ENCODE measurements at places on chromosomes 2 and 18.

- DNase-seq, result no peak
These were observed 13.2 kb downstream of the SERPINE2 start for GRCh38 chr2:224025874-224026273.

DNA sequence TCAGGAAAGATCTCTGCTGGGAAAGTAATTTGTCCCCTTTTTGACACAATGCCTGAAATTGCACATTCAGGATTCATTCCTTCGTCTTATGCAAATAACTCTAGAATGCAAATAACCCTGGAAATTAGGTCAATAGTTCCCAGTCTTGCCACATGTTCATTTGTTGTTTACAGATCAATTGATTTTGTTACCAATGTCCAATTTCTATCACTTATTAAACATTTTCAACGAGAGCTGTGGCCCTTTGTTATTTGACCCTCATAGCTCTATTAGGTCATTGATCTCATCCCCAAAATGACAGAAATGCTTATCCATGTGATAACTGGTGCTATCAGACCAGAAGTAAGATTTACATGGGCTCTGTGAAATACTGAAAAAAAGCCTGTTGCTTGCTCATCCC, 275.3 kb upstream of the REG3G start:
- DNase-seq, result no peak

- no peak for DNase-seq
These were observed 26.0 kb upstream of the ANXA4 start for GRCh38 chr2:69715964-69716363.

DNA sequence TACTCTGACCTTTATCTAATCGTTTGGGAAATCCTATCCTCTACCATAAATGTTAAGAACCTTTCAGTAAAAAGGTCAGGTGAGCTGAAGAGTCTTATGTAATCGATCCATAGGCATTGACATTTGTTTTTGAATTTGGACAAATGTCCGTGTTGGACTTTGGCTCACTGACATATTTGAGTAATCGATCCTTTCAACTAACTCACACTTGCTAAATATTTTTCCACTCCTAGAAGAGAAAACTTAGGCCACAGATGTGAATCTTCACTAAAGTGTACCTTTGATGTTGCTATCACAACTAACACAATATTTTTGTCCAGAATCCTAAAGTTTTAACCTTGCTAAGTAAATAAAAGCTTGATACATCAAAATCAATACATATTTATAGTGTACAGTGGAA, 89.5 kb downstream of the CCDC102B start:
- DNase-seq, result no peak

DNA sequence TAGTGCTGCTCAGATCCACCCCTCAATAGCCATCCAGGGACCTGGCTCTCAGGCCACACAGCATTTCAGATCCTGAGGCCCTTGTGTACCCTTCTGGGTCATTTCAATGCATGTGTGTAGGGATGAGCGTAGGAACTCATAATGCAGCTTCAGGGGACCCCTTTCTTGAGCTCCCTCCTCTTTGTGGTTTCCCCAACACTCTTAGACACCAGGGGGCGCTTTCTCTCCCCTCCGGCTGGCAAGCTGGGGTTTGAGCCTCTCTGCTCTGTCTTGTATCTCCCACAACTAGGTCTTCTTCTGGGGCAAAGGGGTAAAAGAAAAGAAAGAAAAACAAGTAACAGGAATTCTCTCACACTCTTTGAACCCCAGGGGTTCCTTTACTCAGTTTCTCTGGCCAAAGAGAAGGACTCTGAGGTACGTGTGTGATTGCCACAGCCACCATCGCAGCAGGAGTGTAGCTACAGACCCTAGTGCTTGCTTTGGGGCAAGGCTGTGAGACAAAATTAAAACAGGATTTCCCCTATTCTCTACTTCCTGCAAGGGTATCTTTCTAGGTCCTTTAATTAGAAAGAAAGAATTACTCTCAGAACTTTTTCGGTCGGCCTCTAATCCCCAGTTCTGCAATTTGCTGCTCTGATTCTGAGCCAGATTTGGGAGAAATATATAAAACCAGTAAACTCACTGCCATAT, 38.0 kb downstream of the CABYR start:
- peak; percentile 44 for DNase-seq

DNA sequence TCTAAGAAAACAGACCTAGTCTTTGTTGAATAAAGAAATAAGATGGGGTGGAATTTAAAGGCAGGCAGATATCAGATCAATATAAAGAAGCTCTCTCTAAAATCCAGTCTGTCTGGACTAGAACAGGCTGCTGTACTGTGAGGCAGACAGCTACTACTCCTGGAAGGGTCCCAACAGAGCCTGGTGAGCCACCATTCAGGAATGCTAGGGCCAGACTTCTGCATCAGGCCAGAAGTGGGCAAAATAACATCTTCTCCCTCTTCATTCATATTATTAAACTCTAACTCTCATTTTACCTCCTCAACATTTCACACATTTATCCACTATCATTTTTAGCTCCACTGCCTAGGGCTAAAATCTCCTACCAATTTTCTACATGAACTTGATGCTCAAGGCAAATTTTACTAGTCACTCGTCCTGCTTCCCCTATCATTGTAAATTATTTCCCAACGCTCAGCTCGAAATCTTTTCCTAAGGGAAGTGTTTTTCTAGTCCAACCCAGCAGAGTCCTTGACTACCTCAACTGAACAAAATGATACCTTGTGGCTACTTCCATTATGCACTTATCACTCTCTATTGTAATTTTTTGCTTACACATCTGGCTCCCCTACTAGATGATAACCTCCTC, 45.2 kb upstream of the GLS start:
- DNase-seq, result peak; percentile 49

- DNase-seq, result no peak
These were observed 5.4 kb upstream of the FAM124B start for GRCh38 chr2:224407241-224407701.

DNA sequence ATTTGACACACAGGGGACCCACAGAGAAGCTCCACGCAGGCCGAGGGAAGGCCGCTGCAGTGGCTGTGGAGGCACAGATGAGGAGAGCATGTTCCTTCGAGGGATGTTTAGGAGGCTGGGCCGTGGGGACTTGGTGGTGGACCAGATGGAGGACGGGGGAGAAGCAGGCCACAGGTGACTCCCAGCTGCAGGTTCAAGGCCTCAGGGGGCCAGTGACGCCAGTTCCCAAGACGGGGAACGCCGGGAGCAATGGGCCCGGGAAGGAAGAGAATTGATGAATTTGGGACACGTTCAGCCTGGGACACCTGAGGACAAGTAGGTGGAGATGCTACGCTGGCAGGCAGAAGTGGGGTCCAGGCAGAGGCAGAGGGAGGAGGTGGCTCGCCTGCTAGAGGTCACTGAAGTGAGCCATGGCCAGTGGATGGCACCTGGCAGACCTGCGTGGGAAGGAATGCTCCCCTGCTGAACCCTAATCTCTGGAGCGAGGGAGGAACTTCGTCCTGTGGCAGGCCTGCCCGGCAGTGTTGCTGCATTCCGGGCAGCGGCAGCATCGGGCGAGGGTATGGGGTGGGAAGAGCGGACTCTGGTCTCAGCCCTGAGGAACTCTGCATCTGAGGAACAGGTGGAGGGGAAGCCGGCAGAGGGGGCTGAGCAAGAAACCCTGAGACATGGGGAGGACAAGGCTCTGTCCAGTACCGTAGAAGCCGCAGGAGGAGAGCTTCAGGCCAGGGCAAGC, 25.2 kb upstream of the HPCAL1 start:
- DNase-seq, result no peak

GRCh38 chr2:195536906-195537305, 120.1 kb upstream of the SLC39A10 start:
- no peak for DNase-seq
